Foreskin keratinocyte (primary cell): ENCODE measurements at places on chromosomes 2 and 18.

GRCh38 chr2:188969651-188970050 is 4.5 kb upstream of the COL3A1 start:
- no peak for DNase-seq

- DNase-seq = no peak
Observed at GRCh38 chr2:184579226-184579625, 19.1 kb upstream of the ZNF804A start.

DNA sequence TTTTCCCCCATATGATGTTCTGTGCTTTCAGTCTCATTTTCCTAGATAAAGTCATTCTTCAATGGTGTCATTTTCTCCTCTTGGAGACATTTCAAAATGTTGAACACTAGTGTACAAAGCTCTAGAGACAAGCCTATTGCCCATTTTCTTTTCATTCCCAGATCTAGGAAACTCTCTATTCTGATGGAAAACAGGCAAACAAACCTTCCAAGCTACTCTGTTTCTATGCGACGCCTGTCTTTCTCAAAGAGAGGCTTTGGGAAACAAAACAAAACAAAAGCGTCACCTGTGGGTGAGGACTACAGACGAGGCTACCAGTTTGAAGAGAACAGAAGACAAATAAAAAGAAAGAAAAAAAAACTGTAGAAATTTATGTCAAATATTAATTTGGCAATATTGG is 311.0 kb downstream of the CBLN2 start:
- no peak for DNase-seq

DNA sequence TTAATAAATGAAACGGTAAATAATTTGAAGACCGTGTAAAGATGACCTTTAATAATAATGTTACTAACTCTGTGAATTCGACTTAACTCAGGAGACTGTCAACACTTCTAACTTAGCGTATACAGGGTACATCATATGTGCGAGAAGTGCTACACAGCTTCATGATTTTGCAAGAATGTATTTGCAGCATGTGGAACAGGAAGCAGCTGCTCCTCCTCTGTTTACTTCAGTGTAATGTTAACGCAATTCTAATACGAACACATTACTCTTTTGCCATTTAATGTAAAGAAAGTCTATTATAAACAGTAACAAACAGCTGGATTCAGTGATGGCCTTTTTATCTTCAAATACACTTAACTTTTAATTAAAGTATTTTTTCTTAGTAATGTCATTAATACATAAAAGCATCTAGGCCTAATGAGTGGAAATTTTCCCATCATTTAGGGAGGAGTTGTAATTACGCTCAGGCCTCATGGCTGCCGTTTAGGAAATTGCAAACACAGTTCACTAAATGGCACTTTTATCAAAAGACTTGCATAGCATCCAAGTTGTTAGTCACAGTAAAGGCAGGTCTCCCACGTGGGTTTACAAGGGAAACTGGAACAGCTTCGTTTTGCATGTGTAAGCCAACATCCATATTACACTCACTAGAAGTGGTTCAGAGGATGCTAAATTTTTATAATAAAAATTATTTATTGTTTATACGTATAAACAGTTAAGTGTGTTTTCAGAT is 635.7 kb downstream of the FBXO15 start:
- no peak for DNase-seq

GRCh38 chr2:163774862-163775261 is 39.1 kb upstream of the FIGN start:
- peak; percentile 96 for DNase-seq

DNA sequence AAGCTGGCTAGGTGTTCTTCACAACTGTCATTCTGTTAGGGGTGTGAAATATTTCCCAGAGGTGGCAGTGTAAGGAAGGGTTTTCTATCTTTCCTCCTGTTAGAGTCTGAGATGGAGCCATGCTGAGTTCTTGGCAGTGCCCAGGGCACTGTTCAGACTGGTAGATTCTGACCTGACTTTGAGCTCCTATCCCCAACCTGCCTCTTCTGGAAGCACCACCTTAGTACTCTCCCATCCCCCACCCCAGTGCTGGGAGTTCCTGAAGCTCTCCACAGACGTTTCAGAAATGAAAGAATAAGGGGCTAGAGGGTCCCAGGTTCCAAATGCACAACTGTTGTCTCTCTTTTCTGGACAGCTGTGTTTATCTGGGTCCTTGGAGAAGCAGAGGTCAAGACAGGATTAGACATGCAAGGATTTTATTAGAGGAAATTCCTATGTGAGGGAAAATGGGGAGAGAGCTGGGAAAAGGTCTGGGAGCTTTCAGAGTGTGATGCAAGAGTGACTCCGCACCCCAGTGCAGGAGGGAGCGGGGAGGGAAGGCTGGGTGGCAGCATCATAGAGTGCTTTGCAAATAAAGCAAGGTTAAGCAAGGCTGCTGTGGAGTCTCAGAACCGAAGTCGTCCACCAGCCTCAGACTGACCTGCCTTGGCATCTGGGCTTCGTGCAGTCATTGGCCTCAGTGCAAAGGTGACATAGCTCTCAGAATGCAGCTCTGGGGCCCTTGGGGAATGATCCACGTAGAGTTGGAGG is 75.5 kb downstream of the SLC4A3 start:
- peak; percentile 65 for DNase-seq

GRCh38 chr2:231527955-231528635 is 2.1 kb downstream of the NMUR1 start:
- DNase-seq = no peak

DNA sequence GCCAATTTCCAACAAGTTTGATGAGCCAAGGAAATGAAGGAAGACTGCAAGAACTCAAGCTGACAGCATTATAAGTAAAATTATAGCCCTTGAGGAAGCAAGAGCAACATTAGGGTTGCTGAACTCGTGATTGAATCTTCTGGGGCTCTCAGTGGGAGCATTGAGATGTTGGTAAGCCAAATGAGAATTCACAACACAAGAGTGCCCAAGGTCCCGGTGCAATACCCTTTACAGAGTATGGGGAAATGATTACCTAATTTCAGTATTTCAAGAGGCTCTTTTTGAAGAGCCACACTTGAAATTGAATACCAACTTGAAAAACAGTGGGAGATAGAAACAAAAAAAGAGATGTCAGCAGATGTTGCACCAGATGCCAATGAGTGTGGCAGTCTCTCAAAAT is 554.5 kb downstream of the STK39 start:
- DNase-seq = no peak

DNA sequence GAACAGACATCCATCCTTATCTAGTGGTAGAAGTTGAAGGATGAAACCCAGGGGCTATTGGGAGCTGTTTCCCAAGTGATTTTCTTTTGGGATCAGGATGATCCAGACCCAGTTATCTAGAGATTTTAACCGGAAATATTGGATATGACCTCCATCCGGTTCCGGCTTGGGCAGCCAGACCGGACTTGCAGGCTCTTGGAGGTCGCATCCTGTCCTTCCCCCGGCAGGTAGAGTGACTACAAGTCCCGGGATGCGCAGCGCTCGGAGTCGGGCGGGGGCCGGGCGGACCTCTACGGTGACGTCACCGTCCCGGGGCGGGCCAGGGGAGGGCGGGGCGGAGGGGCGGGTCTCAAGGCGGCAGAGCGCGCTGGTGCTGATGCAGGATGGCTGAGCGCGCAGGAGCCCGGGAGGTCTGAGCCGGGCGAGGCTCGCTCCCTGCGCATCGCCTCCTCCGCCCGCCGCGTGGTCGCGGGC is at the start of gene KIF5C:
TSS of gene KIF5C (plus strand) at position 360 of the 474 bp plus-strand sequence. CDS start 391 bp downstream, outside the sequence.
- DNase-seq = peak; percentile 67

DNA sequence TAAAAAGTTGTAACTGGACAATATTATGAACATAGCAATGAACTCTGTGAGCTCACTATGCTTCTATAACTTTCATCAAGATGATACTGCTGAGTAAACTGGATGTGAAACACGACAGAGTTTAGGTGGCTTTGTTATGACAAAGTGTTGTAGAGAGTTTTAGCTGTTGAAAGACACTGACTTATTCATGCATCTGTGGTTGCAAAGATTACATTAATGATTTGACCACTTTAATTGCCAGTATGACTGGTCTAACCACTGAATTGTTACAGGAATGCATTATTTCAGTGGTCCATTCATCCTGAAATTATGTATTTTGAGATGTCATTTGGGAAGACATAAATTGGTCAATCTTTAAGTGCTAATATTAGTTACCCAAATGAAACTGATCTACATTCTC is 117.9 kb downstream of the SPHKAP start:
- peak; percentile 11 for DNase-seq

- no peak for DNase-seq
Observed at GRCh38 chr2:144678736-144679135, 158.8 kb upstream of the ZEB2 start.

GRCh38 chr18:9965711-9966624 is 52.2 kb downstream of the VAPA start:
- DNase-seq = no peak
